ENCODE measurements at places on chromosomes 12 and 14. TPM values are rescaled to one million over a fixed set of nuclear protein-coding genes. Genes with fewer than 3 reads are reported as not detected.

- DNase-seq = peak; percentile 91
These were observed 5.4 kb upstream of the CCDC177 start for GRCh38 chr14:69580009-69580577.

DNA sequence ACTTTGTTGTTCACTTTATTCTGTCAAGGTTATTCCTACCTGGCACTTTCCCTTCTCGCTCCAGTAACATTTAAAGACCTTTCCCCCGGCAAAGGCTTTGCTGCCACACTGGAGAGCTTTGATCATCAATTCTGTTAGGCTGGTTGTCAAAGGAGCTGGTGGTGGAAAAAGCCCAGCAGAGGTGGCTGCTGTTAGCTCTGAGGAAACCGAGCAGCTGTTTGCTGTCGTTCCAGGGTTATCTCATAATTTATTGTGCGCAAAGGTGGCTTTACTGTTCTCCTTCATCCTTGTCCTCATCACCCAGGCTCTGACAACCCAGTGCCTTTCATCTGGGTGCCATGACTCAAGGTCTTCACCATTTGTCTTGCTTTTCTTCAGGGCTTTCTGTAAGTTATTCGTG is 38.2 kb upstream of the CRADD start:
- DNase-seq = no peak

GRCh38 chr12:14575585-14575984 is 7.9 kb upstream of the PLBD1 start:
- DNase-seq = no peak

- no peak for DNase-seq
These were observed 2.8 kb downstream of the GNS start for GRCh38 chr12:64756376-64756775.

DNA sequence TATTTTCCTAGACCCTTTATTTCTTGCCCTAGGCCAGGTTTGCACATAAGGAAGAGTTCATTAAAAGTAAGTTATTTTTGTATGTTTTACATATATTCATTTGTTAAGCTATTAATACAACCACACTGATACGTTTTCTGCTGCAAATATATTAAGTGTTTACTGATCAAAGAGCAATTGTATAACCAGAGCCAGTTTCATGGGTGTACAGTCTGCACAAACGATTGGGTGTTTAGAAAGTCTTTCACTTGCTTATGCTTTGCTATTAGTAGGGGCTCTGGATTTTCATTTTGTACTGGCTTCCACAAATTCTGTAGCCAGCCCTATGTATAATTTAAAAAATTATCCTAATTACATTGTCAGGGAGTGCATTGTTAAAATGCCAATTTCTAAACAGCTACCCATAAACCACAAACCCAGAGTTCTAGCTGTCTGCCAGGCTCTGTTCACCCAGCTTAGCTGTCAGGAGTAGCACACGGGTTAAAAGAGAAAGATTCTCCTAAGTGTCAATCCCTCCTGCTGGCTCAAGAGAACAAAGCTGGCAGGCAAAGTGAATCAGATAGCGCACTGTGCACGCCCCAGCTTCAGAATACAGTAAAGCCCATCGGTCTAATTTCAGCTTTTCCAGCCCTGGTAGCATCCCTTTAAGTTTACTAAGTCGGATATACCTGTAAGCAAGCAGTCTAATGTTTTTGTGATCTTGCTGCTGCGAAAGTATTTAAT is 151.0 kb upstream of the LMO3 start:
- no peak for DNase-seq

DNA sequence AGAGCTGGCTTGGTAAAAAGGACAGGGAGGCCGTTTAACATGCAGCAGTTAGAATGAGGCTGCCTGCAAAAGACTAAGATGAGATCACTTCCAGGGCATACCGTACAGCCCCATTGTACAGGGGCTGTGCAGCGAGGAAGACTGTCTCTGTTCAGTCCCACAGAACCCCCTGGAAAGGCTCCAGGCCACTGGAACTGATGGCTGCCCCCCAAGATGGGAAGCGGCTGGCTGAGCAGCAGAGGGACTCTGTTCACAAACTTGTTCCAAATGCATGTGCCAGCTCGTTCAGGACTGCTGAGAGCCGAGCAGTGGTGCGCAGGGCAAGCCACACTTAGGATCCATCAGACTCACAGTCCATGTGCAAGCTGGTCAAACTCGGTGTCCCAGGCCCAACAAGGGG is 82.9 kb downstream of the CHGA start:
- DNase-seq = no peak

DNA sequence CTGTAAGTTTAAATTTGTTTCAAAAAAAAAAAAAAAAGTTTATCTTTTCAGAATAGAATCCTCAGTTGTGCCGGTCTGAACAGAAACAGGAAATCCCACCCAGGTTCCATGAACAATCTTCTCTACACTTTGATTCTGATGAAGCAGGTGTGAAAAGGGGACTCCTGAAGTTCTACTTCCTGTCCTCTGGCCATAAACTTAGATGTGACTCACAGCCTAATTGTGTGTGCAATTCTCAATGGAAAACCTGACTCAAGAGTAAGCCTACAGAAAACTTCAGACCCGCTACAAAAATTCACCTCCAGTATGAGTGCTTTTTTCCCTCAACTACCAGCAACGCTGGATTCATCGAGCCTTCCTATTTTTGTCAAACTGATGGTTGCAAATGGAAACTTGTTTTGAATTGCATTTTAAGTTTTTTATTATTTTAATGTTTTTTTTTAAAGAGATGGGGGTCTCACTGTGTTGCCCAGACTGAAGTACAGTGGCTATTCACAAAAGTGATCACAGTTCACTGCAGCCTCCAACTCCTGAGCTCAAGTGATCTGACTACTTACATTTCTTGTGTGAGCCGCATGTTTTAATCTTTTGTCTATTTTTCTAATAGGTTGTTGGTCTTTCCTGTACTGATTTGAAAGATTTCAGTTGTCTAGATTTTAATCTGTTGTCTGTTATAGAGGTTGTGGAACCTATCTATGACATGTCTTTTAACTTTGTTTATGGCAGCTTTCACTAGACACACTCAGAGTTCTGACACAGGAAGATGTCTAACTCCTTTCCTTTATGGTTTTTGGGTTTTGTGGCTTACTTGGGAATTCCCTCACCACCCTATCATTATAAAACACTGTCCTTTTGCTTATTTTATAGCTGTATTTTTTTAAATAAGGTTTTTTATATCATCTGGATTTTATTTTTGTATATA is 37.6 kb downstream of the ATG14 start:
- no peak for DNase-seq

GRCh38 chr12:108594-108993 is 42.0 kb downstream of the IQSEC3 start:
- DNase-seq = no peak

DNA sequence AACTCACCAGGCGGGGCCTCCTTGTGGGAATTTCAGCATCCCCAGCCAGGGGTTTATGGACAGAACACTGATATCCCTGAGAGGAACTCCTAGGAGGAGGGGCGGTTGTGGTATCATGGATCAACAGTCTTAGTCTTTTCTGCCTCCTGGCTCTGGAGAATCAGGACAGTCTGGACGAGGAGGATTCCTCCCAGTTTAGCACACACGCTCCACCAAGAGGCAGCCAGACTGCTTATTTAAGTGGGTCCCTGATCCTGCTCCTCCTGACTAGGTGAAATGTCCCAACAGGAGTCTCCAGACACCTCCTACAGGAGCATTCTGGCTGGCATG is 10.4 kb upstream of the ZNF705A start:
- no peak for DNase-seq

DNA sequence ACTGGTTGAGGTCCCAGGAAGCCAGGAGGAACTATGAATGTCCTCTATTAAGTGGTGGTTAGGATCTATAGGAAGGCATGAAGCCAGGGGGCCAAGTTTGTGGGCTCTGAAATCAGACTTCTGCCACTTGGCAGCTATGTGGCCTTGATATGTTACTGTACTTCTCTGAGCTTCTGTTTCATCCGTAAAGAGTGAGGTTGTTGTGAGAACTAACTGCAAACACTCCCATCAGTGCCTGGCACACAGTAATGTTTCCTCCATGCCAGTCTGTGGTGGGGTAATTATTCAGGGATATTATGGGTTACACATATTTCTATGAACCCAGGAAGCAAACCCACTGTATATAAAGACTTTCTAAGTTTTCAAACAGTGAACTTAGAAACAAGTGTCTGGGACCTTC is 57.4 kb downstream of the PLXNC1 start:
- DNase-seq = no peak

- no peak for DNase-seq
These were observed 283.7 kb upstream of the PRKD1 start for GRCh38 chr14:30211326-30211725.

GRCh38 chr14:68249661-68250451 is 430.3 kb downstream of the RAD51B start:
- peak; percentile 67 for DNase-seq

- DNase-seq = no peak
These were observed 27.1 kb downstream of the KRT18 start for GRCh38 chr12:52975820-52976573.

DNA sequence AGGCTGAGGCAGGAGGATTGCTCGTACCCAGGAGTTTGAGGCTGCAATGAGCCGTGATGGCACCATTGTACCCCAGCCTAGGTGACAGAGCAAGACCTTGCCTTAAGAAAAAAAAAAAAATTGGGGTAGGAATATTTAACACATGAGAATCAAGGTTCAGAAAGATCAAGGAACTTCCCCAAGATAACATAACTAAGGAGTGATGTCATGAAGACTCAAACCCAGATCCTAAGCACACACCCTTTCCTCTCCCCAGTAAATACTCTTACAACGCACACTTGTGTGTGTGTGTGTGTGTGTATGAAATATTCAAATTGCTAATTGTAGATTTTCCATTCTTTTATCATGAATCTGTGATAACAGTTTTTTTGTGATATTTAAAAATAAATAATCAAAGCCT is 90.6 kb upstream of the NUDT4 start:
- DNase-seq = peak; percentile 19

- no peak for DNase-seq
These were observed 463.6 kb upstream of the CCDC196 start for GRCh38 chr14:66022526-66022925.

Gene ART4
- not detected for total RNA-seq

Gene PTPRB
- 0.66 TPM for total RNA-seq

Gene DPY19L2
- 4.4 TPM for total RNA-seq

Gene HVCN1
- total RNA-seq = 7.4 TPM

Gene FAM216A
- 14.9 TPM for total RNA-seq

Gene PEX5
- 23.3 TPM for total RNA-seq

Gene SDSL
- total RNA-seq = 12.4 TPM

Gene TCL1A
- total RNA-seq = not detected

Gene HOXC12
- total RNA-seq = not detected

Measured in fibroblast of lung (primary cell).